ENCODE measurements at places on chromosomes 5 and 9.

- no peak for DNase-seq
These were observed 7.8 kb upstream of the VLDLR start for GRCh38 chr9:2613730-2614271.

DNA sequence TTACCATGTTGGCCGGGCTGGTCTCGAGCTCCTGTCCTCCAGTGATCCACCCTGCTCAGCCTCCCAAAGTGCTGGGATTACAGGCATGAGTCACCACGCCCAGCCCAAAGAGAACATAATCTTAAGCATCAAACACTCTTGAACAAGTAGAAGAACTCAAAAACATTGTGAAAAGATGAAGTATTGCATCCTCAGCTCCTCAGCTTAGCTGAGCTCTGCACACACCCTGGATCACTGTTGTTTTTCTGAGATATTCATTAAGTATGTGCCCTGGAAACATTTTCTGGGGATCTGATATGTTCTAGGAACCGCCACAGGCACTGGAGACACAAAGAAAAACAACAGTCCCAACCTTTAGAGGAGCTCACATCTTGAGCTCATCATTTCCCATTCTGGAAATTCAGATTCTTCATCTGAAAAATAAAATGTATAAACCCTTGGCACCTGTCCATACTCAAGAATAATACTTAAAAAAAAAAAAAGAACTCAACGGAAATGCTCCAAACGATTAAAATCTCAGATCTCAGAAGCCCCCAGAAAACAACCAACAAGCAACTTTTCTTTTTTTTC lies 62.2 kb upstream of the ZNF462 start:
- DNase-seq = peak; percentile 25

GRCh38 chr9:19424176-19424779 lies 15.5 kb downstream of the ACER2 start:
- DNase-seq = peak; percentile 17

GRCh38 chr5:142976861-142977260 lies 206.7 kb downstream of the ARHGAP26 start:
- DNase-seq = no peak

DNA sequence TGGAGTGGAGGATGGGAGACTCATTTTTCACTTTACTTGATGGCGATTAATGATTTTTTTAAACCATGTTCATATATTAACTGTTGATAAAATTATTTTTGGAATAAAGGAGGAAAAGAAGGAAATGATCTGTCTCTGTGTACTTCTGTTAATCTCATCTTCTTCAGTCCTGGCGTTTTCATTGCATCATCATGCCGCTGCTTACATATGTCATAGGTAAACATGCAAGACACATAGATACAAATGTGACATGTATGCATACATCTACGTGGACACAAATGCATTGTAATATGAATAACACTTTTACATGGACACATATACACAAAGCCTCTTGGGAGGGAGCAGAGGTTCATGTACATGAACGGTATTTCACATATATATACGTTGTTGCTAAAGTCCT lies 10.0 kb downstream of the TMEM174 start:
- no peak for DNase-seq

- DNase-seq = no peak
These were observed 117.2 kb downstream of the TRPM3 start for GRCh38 chr9:71004196-71004595.

DNA sequence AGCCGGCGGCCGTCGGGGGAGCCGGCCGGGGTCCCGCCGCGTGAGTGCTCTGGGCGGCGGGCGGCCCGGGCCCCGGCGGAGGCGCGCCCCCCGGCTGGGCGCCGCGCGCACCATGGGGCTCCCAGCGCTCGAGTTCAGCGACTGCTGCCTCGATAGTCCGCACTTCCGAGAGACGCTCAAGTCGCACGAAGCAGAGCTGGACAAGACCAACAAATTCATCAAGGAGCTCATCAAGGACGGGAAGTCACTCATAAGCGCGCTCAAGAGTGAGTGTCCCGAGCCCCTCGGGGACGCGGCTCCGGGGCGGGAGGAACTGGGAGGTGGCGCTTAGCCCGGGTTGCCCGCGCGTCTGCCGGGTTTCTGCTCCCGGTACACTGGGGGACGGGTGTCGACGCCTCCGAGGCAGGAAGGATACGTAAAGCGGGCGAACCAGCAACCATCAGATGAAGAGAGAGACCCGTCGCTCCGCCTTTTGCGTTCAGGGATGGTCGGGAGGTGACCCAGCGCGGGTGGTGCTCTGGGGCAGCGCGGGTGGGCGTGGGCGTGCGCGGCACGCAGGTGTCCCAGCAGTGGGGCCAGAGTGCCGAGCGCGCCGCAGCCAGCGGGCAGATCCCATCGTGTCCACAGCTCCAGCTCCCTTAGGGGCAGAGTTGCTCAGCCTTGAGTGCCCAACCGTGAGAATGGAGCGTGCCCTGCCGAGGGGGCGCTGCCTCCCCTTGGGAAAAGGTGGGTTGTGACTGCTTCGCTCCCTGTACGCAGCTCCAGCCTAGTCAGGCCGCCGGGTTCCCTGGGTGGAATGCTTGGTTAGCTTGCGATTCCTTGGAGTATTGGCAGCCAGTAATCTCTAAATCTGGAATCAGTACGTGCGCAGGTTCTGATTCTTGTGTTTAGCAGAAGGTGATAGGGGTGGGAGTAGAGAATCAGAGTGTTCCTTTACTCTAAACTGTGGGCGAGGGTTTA lies 753 bp downstream of the ARHGAP26 start:
- no peak for DNase-seq

DNA sequence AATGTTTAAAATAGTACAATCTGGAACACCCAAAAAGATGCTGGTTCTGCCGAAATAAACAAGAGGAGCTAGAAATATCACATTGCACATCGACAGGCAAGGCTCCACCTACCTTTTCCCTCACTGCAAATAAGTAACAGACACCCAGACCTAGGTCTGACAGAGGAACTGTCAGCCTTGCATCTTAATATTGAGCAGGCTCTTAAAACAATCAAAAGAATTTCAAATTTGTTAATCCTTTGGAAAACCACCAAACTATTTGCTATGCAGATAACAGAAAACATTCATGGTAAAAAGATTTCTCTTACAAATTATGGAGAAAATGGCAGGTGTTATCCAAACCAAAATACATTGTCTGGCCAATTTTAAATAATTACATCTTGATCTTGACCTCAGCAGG lies 71.3 kb downstream of the FRMD3 start:
- peak; percentile 37 for DNase-seq

DNA sequence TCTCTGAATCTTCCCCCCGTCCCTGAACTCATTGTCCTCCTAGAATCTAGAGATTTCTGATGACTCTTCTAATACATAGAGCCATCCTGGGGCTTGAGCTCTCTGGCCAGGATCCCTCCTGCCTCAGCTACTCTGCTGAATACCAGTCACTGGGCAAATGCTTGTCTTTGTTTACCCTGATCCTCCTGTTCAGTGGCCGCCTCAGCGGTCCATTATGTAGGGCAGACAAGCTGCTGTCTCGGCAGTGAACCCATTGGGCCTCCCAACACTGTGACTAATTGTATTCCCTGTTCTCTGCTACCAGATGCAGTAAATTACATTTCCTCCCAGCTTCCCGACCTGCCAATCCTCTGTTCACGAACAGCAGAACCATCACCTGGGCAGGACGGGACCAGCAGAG lies 151.6 kb downstream of the PALM2AKAP2 start:
- no peak for DNase-seq

GRCh38 chr5:94690778-94691177 lies 72.3 kb downstream of the SLF1 start:
- no peak for DNase-seq

GRCh38 chr5:41932770-41933169 lies 7.7 kb downstream of the FBXO4 start:
- no peak for DNase-seq

- no peak for DNase-seq
These were observed 179.3 kb downstream of the ENC1 start for GRCh38 chr5:74461251-74461650.
